ENCODE measurements at places on chromosomes 12 and 14. TPM values are rescaled to one million over a fixed set of nuclear protein-coding genes. Genes with fewer than 3 reads are reported as not detected.
A peak's percentile ranks its signal among the peaks of the same experiment; 100 is the strongest.

Gene TBX3
- total RNA-seq, result not detected

Gene KRT6C
- total RNA-seq, result not detected

Gene C14orf180
- total RNA-seq, result not detected

Gene RTRAF
- total RNA-seq, result 230 TPM

GRCh38 chr14:98210045-98210672 is 1061.8 kb downstream of the BCL11B start:
- peak; percentile 81 for DNase-seq

- DNase-seq, result no peak
Measured at GRCh38 chr14:60064491-60065072, 27.1 kb upstream of the PCNX4 start.

GRCh38 chr12:49538510-49539403 is at the start of gene KCNH3:
Gene KCNH3, plus strand, starts transcription at chr12:49539030. Its CDS starts 387 bp downstream, at chr12:49539417.
- peak; percentile 92 for DNase-seq

- DNase-seq, result no peak
Measured at GRCh38 chr14:47389535-47389934, 285.9 kb downstream of the MDGA2 start.

GRCh38 chr12:104697186-104697585 is 240.4 kb downstream of the CHST11 start:
- DNase-seq, result no peak
